ENCODE measurements at places on chromosomes 12 and 14.
A peak's percentile ranks its signal among the peaks of the same experiment; 100 is the strongest.

DNA sequence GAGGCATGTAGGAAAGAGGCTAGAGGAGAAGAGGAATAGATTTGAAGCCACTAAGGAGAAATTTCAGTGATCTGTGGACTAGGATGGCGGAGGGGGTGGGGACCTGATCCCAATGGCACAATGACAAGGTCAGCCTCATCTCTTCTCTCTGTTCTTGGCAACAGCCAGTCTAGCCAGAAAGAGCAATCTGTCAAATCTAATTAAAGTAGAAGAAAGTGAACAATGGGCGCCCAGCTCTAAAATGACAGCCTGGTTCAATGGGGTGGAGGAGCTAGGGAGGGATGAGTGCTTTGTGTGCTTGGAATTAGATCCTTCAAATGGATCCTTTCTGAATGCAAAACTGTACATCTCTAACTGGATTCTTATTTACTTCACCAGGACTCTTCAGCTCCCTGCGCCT lies 37.2 kb upstream of the TUBA1C start:
- no peak for DNase-seq

GRCh38 chr12:94941440-94941862 lies 62.0 kb downstream of the NDUFA12 start:
- peak; percentile 17 for DNase-seq

DNA sequence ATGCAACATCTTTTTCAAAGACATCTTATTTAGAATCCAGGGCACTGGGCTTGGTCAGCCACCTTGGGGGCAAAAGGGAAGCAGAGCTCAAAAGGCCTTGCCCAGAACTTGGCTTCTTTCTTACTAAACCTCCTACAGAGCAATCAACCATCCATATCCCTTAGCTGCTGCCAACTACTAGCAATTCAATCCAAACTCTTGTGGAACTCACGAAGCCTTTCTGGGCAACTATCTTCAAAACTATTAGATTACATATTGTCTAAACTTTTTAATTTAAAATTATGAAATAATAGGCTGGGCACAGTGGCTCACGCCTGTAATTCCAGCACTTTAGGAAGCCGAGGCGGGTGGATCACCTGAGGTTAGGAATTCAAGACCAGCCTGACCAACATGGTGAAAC lies 95.5 kb downstream of the PAWR start:
- DNase-seq: no peak

DNA sequence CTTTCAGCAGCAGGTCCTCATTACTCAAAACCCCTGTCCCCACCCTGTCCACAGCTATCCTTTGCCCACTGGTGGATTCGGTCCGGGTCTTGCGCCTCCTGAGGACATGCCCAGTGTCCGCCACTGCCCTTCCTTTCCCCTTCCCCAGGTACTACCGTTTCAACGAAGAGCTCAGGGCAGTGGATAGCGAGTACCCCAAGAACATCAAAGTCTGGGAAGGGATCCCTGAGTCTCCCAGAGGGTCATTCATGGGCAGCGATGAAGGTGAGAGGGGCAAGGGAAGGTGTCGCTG lies 8.7 kb downstream of the MMP14 start:
- DNase-seq: no peak

All from stimulated activated CD4-positive, alpha-beta T cell treated with anti-CD3 and anti-CD28 coated beads, TNF-alpha, amount 100 ng/mL, for 48 hours (primary cell).